ENCODE measurements at places on chromosomes 4 and X.
A peak's percentile ranks its signal among the peaks of the same experiment; 100 is the strongest.

GRCh38 chrX:55340896-55341433, 76.2 kb upstream of the PAGE3 start:
- no peak for DNase-seq

GRCh38 chr4:18942874-18943273, 921.3 kb upstream of the LCORL start:
- no peak for DNase-seq

DNA sequence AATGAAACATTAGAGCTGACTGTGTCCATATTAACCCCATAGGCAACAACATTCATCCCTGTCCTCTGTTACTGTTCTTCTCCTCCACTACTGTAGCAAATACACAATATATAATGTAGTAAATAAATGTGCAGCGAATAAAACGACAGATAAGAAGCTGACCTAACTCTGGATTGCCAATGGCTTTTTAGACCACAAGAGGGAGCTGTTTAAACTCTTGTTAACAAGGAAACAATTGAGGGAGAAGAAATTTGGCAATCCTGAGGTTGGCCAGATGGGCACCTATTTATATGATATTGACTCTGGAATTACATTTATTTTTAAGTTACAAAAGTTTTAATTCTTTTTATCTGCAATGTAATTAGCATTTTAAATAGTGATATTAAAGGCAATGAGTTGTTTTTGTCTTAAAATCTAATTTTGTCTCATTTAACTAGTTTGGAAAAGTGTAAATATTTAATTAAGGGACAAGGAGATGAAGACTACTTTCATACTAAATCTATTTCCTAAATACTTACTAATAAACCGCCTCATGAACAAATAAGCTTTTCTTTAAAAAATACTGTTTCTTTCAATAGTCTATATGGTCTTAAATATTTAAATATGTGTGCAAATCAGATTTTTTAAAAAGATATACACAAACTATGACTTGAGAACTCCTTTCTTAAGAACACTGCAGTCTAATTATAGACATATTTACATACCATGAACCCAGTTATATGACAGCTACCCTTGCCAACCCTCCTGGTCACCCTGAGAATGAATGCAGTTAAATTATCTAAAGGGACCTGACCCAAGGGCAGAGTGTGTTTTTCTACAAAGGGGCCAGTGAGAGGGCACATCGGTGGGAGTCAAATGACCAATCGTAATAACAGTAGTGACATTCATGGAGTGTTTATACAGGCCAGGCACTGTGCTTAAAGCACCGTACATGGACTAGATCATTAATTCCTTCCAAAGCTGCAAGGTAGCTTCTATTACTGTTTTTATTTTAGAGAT, 52.9 kb upstream of the HPF1 start:
- DNase-seq, result peak; percentile 65

- no peak for DNase-seq
Observed at GRCh38 chr4:174404677-174405076, 117.6 kb downstream of the HPGD start.

- no peak for DNase-seq
Observed at GRCh38 chrX:69428216-69428615, 75.9 kb upstream of the NALF2 start.

- DNase-seq, result no peak
Observed at GRCh38 chr4:87521319-87521718, 7.9 kb downstream of the SPARCL1 start.

DNA sequence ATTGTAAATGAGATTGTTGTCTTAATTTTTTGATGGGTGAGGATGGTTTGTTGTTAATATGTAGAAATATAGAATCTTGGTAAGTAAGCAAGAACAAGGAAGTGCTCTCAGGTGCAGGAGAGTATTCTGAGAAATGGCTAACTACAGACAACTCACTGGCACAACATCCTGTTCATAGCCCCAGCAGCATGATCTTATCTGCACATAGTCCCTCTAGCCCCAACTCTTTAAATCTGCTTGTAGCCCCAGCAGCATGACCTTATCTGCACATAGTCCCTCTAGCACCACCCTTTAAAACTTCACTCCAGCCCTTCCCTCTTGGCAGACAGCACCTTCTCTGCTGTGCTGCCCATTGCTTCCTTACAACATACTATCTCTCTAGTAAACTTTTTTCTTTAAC, 1957.1 kb upstream of the ADGRL3 start:
- DNase-seq, result no peak
